ENCODE measurements at places on chromosomes 7 and 10.

DNA sequence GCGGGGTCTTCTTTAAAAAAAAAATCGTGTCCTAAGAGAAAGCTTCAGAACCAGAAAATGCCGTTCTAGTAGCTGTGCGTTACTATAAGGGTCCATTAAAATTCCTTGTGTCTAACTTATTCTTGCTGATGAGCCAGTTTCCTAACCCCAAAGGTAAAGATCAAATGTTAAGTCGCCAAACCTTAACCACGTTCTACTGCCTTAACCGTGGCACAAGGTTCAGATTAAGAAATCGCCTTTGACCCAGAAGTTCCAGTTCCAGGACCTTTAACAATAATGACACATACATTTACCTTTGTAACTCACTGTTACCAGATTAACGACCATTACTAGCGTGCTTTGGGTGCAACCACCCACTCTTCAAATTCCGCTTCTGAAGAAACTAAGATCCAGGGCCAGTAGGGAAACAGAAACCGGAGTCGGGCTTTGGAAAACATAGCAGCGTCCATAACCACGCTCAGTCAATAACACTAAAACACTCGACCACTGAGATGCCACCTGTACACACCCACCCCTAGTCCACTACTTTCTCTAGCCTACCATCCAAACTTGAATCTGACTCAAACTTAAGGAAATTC, 620 bp downstream of the BET1 start:
- DNase-seq, result no peak

GRCh38 chr10:9792181-9792580, 1225.5 kb upstream of the CELF2 start:
- no peak for DNase-seq

- no peak for DNase-seq
Measured at GRCh38 chr7:18573410-18574234, 78.1 kb downstream of the HDAC9 start.

- no peak for DNase-seq
Measured at GRCh38 chr7:137847568-137848050, 835 bp upstream of the DGKI start.

DNA sequence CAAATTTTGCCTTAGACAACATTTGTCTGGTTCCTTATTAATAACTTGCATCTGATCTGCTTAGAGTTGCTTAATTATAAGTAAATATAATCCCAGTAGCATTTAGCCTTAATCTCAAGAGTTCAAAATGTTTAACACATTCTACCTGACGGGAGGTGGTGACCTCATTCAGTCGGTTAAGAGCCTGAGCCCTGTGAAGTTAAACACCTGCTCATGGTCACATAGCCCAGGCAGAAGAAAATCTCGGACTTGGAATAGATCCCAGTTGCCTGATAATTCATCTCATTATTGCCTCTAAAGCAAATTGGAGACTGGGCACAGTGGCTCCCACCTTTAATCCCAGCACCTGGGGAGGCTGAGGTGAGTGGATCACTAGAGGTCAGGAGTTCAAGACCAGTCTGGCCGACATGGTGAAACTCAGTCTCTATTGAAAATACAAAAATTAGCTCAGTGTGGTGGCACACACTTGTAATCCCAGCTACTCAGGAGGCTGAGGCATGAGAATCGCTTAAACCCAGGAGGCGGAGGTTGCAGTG, 18.6 kb upstream of the ASCC1 start:
- DNase-seq, result no peak
